Right lobe of liver (tissue), 6 donors: ENCODE measurements at places on chromosomes 2 and 18. TPM values are rescaled to one million over a fixed set of nuclear protein-coding genes. Genes with fewer than 3 reads are reported as not detected.

Gene CMPK2
- 3.0 TPM for total RNA-seq

- DNase-seq = no peak
- H3K4me1 ChIP-seq = no peaks in the 10 kb centered on the region
- H3K27me3 ChIP-seq = no peaks in the 10 kb centered on the region
Observed at GRCh38 chr2:85814802-85815550, 61.2 kb downstream of the ATOH8 start.

DNA sequence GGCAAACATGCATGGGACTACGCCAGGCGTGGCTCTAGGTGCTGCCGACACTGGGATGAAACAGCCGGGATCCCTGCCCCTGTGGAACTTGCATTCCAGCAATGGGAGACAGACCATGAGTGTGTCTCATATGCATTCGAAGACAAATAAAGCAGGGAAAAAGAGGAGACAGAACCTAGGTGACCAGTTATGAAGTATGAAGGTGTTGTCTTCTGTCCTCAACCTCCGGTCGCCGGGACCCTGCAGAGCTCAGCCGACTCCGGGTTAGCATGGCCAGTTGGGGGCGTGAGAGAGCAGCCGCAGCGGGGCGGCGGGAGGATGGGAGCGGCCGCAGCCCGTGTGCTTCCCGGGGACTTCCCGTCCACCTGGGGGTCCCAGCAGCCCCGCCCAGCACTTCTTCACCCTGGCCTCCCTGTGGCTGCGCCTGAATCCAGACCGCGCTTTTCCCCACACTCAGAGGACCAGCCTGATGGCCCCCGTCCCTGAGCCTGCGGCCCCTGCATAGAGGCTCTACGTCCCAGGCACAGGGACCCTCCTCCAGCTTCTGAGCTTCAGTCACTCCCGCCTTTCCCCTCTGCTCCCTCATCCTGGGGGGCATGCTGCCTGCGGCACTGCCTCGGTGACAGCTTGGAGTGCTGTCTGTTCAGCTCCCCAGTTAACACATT, 11.4 kb downstream of the ID2 start:
- no peak overlapping the region for H3K27ac ChIP-seq
- no peak overlapping the region for H3K4me3 ChIP-seq
- no peaks in the 10 kb centered on the region for H3K4me1 ChIP-seq

DNA sequence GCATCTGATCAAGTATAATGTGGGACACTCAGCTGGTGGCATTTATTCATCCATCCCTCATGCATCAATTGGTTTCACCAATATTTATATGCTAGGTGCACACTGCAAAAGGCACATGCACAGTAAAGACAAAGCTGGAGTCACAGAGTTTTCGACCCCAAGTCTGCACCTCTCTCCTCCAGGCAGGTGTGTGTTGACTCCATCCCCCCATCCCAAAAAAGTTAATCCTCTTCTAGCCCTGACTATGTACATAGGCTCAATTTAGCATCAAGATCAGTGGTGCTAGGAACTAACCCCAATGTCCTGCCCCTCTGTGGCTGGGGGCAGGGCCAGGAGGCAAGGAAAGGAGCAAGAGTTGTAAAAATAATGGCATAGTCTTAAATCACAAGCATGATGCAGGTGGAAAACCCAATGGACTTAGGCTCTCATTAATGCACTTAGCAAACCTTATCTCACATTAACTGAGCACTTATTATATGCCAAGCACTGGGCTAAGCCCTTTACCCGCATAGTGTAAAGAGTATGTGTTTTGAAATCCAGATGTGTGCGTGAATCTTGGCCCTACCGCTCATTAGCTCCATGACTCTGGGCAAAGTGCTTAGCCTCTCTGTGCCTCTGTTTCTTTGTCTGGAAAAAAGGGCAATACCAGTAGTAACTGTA, 3.1 kb downstream of the EVA1A start:
- no peaks in the 10 kb centered on the region for H3K36me3 ChIP-seq
- no peak for DNase-seq
- H3K27me3 ChIP-seq = no peaks in the 10 kb centered on the region
- no peaks in the 10 kb centered on the region for H3K4me1 ChIP-seq
- H3K27ac ChIP-seq = no peak overlapping the region

Gene CELF4
- not detected for total RNA-seq

DNA sequence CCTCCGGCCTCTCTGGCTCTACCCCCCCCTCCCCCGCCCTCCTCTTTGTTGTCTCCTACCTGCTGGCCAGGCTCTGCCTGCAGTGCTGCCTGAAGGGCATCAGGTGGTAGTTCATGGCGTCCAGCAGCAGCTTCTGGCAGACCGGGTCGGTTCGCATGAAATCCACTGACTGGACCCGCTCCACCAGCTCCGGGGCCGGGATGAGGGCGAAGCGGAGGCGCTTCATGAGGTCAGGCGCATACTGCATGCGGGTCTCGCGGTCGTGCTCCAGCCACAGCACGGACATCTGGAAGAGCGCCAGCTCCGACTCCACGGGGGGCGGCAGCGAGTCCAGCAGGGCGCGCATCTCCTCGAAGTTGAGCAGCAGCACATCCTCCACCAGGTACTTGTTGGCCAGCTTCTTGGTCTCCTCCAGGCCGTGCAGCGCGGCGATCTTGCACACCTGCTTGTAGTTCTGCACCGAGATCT, 3.2 kb downstream of the KLHL14 start:
- no peaks in the 10 kb centered on the region for H3K36me3 ChIP-seq
- no peak overlapping the region for H3K27ac ChIP-seq
- H3K4me3 ChIP-seq = no peak overlapping the region
- H3K4me1 ChIP-seq = no peaks in the 10 kb centered on the region
- no peak for DNase-seq

DNA sequence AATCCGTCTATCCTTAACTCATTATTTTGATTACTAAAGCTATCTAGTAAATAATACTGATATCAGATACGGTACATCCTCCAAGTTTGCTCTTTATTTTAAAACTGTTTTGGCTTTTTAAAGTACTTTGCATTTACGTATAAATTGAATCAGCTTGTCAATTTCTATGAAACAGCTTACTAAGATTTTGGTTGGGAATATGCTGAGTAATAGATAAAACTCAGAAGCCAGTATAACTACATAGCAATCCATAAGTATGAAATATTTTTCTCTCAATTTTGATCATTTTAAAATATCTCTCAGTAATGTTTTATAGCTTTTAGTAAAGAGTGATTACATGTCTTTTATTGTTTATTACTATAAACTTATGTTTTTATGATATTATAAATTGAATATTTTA, 116.2 kb upstream of the SOX11 start:
- no peaks in the 10 kb centered on the region for H3K36me3 ChIP-seq
- no peak for DNase-seq
- no peaks in the 10 kb centered on the region for H3K27me3 ChIP-seq
- no peak overlapping the region for H3K27ac ChIP-seq
- H3K4me3 ChIP-seq = no peak overlapping the region

DNA sequence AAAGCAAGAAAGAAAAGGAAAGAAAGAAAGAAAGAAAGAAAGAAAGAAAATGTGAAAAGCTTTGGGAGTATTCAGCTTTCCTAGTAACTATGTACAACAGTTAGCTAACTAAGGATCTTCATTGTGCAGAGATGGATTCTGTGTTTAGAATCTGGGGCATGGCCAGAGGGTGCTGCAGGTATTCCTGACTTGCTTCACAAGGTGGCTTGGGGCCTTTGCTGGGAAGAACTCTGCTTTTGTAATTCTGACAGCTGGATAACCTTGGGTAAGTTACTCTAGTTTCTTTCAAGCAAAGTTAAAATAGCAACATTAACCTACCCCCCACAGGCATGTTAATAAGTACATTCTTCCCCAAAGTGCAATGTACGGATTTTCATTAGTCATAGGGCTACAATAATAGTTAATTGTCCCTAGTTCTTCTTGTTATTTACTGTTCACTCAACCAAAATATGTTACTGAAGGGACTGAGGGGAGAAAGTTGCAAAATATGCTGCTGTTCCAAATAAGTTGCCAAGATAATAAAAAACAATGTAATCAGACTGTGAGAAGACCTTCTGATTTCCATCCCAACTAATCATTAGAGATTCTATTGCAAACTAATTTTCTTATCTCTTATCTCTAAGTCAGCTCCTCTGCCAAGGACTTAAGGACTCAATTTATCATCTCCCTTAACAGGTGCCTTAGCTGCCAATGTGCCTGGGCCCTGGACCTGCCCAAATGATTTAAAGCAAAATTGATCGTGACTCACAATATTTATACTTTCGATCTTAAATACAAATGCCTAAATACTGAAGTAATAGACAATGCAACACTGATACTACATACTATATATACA, 50.3 kb downstream of the SERPINB8 start:
- H3K27me3 ChIP-seq = no peaks in the 10 kb centered on the region
- no peaks in the 10 kb centered on the region for H3K36me3 ChIP-seq
- no peak overlapping the region for H3K4me3 ChIP-seq

DNA sequence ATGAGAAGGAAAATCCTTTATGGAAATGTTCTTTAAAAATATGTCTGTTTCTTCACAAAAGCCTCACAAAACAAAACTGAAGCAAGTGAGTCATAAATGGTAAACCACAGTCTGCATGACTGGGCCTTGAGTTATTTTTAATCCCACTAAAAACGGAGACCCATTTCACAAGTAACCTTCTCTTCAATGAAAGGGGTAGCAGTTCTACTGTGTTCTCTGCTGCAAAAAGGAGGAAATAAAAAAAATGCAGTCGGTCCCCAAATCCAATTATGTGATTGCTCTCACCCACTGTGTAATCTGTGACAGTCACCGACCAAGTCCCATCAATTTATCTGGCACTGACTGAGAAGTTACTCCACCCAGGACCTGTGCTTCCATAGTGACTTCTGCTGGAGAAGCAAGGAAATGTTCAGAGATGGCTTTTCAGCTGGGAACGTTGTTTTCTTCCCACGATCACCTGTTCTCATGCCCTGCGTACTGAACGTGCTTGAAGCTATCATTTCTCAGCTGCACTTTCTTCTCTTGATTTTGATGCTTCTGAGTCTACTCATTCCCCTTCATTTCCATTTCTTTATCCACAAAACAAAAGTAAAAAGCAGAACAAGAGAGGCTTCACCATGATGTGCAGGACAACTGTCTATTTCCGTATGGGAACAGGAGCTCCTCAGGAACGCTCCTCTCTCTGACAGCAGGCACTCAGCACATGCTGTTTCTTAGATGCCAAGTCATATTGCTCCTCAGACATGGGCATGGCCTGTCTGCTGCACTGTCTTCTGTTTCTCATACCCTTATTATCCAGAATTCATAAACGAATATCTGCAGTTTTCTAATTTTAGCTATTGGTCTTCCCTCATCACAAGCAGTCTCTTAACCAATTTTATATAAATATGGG, 80.0 kb upstream of the TMEM200C start:
- H3K36me3 ChIP-seq = no peaks in the 10 kb centered on the region
- H3K4me1 ChIP-seq = no peaks in the 10 kb centered on the region
- no peak for DNase-seq
- H3K4me3 ChIP-seq = no peak overlapping the region
- no peak overlapping the region for H3K27ac ChIP-seq

- no peak for DNase-seq
- no peak overlapping the region for H3K4me3 ChIP-seq
- no peak overlapping the region for H3K27ac ChIP-seq
- H3K4me1 ChIP-seq = no peaks in the 10 kb centered on the region
- no peaks in the 10 kb centered on the region for H3K36me3 ChIP-seq
Observed at GRCh38 chr2:205996161-205996560, 89.8 kb downstream of the INO80D start.

Gene SCN7A
- 2.7 TPM for total RNA-seq

Gene IL18RAP
- 0.22 TPM for total RNA-seq

Gene TEX44
- total RNA-seq = not detected

Gene POTEC
- total RNA-seq = not detected

- H3K4me1 ChIP-seq = peaks cover 7% of the 10 kb centered on the region
- no peak within 1 kb of the TSS for H3K4me3 ChIP-seq
- H3K36me3 ChIP-seq = no peaks in the 10 kb centered on the region
- H3K27me3 ChIP-seq = no peaks in the 10 kb centered on the region
Observed at GRCh38 chr2:119158563-119159347, at the start of gene C1QL2. TSS of gene C1QL2 (minus strand) at chr2:119158751. CDS start at chr2:119158269, 482 bp downstream.

Gene DNAJC5G
- not detected for total RNA-seq

Gene NCKAP5
- 3.6 TPM for total RNA-seq

DNA sequence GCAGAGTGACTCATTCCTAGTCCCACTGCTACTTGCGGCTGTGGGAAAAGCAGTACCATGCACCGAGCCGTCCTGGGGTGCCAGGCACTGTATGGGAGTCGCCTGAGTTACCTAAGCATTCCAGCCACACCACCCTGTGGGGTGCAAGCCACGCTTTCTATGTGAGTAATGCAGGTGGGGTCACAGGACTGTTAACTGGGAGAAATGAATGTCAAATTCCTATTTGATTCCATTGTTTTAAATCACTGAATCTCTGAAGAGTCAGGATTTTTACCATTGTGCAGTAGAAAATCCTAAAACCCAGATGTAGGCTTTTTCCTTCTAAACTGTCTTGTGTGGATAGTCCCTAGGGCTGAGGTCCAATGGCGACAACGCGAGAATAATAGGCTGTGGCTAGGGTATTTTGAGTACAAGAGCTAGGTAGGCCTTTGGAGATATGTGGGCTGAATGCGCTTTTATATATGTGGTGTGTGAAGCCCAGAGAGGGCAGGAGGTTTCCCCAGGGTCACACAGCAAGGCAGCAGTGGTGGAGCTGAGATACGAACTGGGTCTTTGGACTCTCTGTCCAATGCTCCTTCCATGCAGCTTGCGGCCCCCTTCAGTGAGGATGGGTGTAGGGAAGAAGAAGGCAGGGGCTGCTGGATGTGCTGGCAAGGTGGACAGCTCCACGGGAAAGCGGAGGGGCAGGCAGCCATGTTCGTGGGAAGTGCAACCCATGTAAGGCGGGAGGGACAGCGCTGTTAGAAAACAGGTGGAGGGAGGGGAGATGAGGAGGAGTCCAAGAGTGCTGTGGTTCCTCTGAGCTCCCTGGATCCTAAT, 83.2 kb downstream of the DDX1 start:
- DNase-seq = no peak
- no peak overlapping the region for H3K4me3 ChIP-seq
- no peaks in the 10 kb centered on the region for H3K36me3 ChIP-seq

Gene GPR55
- total RNA-seq = 0.07 TPM

Gene EPB41L3
- total RNA-seq = 6.1 TPM

Gene TUBA3E
- total RNA-seq = not detected

DNA sequence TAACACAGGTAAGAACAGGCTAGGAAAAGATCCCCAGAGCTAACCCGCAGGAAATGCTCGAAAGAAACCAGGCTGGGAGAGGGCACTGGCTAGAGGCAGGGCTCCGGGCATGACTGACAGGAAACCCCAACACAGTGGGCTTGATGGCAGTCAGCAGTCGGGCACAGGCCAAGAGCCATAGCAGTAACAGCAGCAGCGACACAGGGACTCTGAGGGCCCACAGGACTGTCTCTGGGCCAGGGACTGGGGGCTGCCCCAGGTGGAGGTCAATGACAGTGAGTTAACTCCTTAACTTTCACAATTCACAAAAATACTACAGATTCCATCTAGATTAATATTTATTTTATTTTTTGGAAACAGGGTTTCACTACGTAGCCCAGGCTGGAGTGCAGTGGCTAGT, 37.3 kb upstream of the ASPRV1 start:
- H3K27ac ChIP-seq = no peak overlapping the region
- H3K27me3 ChIP-seq = no peaks in the 10 kb centered on the region
- H3K36me3 ChIP-seq = no peaks in the 10 kb centered on the region
- no peak overlapping the region for H3K4me3 ChIP-seq
